ENCODE measurements at places on chromosomes 13 and 19. TPM values are rescaled to one million over a fixed set of nuclear protein-coding genes. Genes with fewer than 3 reads are reported as not detected.

BCL2L12 gene
- not detected for polyA plus RNA-seq

GGN gene
- polyA plus RNA-seq, result 0.21 TPM

STARD13 gene
- polyA plus RNA-seq, result 0.05 TPM

TMEM150B gene
- polyA plus RNA-seq, result not detected

TMPRSS9 gene
- not detected for polyA plus RNA-seq

JAK3 gene
- polyA plus RNA-seq, result 0.04 TPM

ZNF865 gene
- 2.1 TPM for polyA plus RNA-seq

C19orf85 gene
- polyA plus RNA-seq, result 0.19 TPM

GDF15 gene
- 1.6 TPM for polyA plus RNA-seq

TEKTIP1 gene
- polyA plus RNA-seq, result not detected

CEACAM20 gene
- polyA plus RNA-seq, result not detected

SOX1 gene
- 18.5 TPM for polyA plus RNA-seq

CLEC17A gene
- not detected for polyA plus RNA-seq

TSHZ3 gene
- polyA plus RNA-seq, result 2.4 TPM

TPTE2 gene
- 1.0 TPM for polyA plus RNA-seq

PCCA gene
- 21.2 TPM for polyA plus RNA-seq

FGF9 gene
- 29.4 TPM for polyA plus RNA-seq

SPACA7 gene
- not detected for polyA plus RNA-seq

PRR20A gene
- not detected for polyA plus RNA-seq

NALCN gene
- 24.1 TPM for polyA plus RNA-seq

THOP1 gene
- 102 TPM for polyA plus RNA-seq

AP1M1 gene
- polyA plus RNA-seq, result 81.4 TPM

SHISA7 gene
- polyA plus RNA-seq, result 7.1 TPM

PODNL1 gene
- polyA plus RNA-seq, result not detected

CBY2 gene
- not detected for polyA plus RNA-seq

VSTM1 gene
- not detected for polyA plus RNA-seq

ZNF737 gene
- polyA plus RNA-seq, result 81.2 TPM

ZNF835 gene
- polyA plus RNA-seq, result not detected

GRK1 gene
- 0.06 TPM for polyA plus RNA-seq

ZNF135 gene
- polyA plus RNA-seq, result 13.7 TPM

Data from neural cell (in vitro differentiated cells).